ENCODE measurements at places on chromosomes 12 and 14. TPM values are rescaled to one million over a fixed set of nuclear protein-coding genes. Genes with fewer than 3 reads are reported as not detected.

C12orf60 gene
- total RNA-seq, result 15.9 TPM

GRCh38 chr14:95182379-95182778 is 25.1 kb upstream of the DICER1 start:
- no peak for DNase-seq

- no peak for DNase-seq
Measured at GRCh38 chr12:109618082-109618481, 44.5 kb downstream of the MVK start.

GRCh38 chr14:35384455-35385041 is 20.0 kb downstream of the NFKBIA start:
- DNase-seq, result peak; percentile 17

DNA sequence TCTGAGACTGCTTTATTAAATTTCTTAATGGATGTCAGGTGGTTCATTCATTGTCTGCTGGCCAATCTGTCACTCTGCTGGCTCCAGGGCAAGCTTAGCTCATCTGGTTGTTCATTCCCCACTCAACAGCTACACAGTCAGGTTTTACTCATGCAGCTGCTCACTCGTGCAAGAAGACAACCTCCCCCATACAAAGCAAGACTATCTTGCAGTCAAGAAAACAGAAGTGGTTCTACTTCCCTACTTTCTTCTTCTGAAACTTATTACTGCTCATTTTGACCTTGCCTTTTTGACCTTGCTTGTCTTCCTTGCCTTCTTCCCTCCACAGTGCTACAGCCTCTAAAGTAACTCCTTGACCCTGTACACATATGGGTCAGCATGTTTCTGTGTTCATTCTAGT is 277.9 kb downstream of the SSPN start:
- no peak for DNase-seq

DNA sequence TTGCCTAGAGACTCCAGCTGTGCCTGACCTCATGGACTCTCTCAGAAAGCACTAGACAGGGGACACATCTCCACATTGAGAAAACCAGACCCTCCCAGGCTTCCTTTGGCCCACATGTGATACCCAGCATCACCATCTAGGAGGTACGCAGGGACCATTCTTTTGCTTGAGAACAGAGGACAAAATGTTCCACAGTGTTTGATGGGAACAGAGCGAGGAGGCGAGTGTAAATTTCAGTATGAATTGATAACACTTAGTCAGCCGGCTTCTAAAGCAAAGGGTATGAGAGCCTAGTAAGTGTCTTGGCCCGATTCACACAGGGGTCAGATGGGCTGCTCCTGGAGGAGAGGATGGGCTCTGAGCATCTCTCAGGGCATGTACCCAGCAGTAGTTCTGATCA is 1052.4 kb downstream of the BCL11B start:
- no peak for DNase-seq

Data from SK-MEL-5 (cell line).